B cell (primary cell): ENCODE measurements at places on chromosomes 16 and 17.

- DNase-seq = peak; percentile 38
Observed at GRCh38 chr16:75462806-75463205, 1.7 kb downstream of the TMEM170A start.

DNA sequence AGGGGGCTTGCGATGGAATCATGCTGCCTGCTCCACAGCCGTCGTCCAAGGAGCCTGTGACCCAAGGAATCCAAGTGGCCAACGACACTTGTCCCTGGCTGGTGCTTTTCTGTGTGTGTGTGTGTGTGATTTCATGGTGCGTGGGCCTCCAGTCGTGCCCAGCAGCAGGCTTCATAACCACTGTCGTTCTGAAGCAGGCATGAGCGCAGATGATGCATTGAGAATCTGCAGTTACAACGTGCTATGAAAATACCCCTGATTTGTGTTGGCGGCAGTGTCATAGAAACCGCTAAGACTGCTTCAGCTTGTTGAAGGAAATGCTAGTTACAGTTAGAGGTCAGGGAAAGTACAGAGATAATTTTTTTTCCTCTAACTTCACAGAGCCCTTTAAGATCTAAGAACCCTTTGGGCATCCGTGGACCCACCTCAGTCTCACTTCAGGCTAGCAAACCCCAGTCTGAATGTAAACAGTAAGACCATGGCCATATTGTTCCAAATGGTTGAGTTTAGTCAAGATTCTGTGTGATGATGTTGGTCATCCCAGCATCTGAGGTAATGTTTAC, 15.6 kb downstream of the C16orf90 start:
- no peak for DNase-seq

GRCh38 chr16:11032922-11033291, 88.5 kb downstream of the CLEC16A start:
- DNase-seq = no peak

DNA sequence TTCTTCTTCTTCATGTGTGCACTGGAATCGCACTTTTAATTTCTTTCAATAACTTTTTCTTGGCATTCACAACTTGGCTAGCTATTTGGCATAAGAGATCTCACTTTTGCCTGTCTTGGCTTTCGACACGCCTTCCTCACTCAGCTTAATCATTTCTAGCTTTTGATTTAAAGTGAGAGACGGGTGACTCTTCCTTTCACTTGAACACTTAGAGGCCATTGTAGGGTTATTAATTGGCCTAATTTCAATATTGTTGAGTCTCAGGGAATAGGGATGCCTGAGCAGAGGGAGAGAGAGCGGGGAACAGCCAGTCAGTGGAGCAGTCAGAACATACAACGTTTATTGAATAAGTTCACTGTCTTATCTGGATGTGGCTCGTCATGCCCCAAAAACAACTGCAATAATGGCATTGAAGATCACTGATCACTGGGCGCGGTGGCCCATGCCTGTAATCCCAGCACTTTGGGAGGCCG, 200.3 kb downstream of the SEC14L1 start:
- DNase-seq = no peak

DNA sequence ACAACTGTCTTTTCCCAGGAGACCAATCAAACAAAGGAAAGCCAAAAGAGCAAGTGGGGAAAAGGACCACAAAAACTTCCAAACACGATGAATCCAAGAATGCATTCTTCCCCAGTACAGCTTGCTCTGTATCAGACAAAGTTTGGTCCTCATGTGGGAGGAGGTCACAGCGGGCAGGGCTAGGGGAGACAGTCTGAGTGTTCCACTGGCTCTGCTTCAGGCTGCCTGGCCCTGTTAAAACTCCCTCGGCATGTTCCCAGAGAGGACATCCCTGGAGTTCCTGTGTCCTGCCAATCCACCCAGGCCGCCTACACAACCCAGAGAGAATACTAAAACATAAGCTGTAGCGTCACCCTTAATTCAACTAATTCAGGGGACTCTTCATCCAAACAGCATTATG, 415.1 kb upstream of the DYNLRB2 start:
- DNase-seq = no peak

- DNase-seq = no peak
Observed at GRCh38 chr16:9151597-9151996, 60.2 kb downstream of the HAPSTR1 start.

GRCh38 chr17:2421315-2422147, 20.7 kb upstream of the MNT start:
- DNase-seq = no peak

DNA sequence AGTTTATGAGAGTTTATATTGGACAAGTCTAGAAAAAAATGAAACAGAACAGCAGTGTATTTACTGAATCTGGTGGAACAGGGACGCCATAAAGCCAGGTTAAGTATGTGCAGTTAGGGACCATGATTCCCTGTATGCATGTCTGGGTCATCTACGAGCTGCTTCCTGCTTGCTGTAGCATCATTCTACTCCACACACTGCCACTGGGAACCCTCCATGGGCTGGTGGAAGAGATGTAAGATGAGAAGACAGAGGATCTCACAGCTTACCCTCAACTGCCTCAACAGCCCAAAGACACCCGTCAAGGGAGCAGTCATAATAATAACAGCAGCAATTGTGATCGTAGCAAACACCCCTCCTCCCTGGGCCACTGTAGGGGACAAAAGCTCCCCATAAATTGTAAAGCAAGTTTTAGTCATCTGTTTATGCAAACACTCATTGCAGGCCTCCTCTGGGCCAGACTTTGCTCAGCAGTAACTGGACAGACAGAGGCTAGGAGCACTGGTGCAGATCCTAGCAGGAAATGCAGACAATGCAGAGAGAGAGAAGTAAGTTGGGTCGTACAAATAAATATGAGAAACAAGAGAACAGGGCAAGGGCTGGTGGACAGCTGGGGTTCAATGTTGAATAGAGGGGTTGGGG, 188.0 kb downstream of the SOX9 start:
- DNase-seq = no peak

DNA sequence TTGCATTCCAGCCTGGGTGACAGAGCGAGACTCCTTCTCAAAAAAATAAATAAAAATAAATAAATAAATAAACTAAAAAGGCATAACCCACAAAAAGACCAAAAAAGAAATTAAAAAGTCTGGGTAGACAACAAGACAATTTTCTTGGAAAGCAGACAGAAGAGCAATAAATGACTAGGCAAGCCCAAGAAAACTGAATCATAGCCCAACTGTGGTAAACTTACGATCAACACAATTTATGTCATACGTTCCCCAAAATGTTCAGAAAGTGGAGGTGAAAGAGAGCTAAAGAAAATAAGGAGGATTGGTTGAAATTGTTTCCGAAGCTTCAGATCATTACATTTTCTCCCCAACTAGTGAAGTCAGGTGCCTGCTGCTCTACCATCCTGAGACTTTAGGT, 31.3 kb upstream of the C17orf78 start:
- no peak for DNase-seq
